Fibroblast of lung (primary cell): ENCODE measurements at places on chromosomes 16 and 17. TPM values are rescaled to one million over a fixed set of nuclear protein-coding genes. Genes with fewer than 3 reads are reported as not detected.

- no peaks in the 10 kb centered on the region for H3K36me3 ChIP-seq
- DNase-seq: no peak
- no peaks in the 10 kb centered on the region for H3K4me1 ChIP-seq
- no peak overlapping the region for H3K4me3 ChIP-seq
- H3K27me3 ChIP-seq: peaks cover 10% of the 10 kb centered on the region
These were observed 2.4 kb upstream of the NACA2 start for GRCh38 chr17:61593426-61593825.

DNA sequence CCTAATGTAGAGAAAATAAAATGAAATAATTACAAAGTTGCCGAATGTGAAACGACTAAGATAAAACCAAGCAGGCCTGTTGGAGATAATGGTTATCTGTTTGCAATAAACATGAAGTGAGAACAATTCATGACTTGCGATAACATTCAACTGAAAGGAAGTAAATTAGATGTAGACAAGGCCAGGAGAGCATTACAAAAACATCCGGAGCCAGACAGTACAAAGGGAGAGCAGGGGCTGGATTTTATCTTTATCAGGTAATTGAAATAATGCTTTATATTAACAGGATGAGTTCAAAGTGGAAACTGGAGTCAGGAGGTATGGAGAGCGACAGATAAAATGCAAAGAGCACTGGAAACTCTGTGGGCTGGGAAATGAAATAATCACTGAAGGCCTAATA is 265.6 kb upstream of the GOT2 start:
- H3K36me3 ChIP-seq: no peaks in the 10 kb centered on the region
- DNase-seq: no peak
- no peaks in the 10 kb centered on the region for H3K4me1 ChIP-seq
- no peak overlapping the region for H3K27ac ChIP-seq
- H3K27me3 ChIP-seq: no peaks in the 10 kb centered on the region

DNA sequence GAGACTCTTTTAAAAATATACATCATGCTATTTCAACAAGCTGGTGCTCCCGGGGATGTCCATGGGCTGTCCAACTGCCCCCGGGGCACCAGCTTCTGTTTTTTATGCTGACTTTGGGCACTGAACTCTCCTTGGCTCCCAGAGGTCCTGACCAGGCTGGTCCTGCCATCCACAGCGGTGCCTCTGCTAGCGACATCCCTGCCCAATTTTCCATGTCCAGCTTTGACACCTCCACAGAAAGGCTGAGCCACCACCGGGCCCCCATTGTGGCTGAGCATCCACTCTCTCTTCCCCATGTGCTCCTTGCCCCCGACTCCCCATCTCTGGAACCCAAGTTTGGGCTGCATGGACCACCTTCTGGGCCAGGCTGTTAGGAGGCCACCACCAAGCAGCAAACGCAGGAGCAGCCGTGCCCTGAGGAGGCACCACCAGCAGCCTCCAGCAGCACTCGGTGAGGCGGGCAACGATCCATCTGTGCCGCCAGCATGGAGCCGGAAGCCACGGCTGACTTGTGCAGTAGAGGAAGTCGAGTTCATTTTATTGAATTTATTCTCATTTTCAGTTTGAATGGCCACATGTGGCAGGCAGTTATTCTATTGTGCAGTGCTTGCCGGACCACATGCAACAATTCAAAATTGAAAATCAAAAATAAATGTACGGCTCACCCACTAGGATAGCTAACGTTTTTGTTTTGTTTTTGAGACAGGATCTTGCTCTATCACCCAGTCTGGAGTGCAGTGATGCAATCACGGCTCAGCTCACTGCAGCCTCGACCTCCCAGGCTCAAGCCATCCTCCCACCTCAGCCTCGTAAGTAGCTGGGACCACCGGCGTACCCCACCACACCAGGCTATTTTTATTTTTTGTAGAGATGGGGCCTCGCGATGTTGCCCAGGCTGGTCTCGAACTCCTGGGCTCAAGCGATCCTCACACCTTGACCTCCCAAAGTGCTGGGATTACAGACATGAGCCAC is 2.8 kb upstream of the MEAK7 start:
- peaks cover under 1% of the 10 kb centered on the region for H3K36me3 ChIP-seq
- H3K27me3 ChIP-seq: no peaks in the 10 kb centered on the region
- no peak overlapping the region for H3K4me3 ChIP-seq
- no peak overlapping the region for H3K27ac ChIP-seq
- no peak for DNase-seq
- peaks cover 13% of the 10 kb centered on the region for H3K4me1 ChIP-seq

DNA sequence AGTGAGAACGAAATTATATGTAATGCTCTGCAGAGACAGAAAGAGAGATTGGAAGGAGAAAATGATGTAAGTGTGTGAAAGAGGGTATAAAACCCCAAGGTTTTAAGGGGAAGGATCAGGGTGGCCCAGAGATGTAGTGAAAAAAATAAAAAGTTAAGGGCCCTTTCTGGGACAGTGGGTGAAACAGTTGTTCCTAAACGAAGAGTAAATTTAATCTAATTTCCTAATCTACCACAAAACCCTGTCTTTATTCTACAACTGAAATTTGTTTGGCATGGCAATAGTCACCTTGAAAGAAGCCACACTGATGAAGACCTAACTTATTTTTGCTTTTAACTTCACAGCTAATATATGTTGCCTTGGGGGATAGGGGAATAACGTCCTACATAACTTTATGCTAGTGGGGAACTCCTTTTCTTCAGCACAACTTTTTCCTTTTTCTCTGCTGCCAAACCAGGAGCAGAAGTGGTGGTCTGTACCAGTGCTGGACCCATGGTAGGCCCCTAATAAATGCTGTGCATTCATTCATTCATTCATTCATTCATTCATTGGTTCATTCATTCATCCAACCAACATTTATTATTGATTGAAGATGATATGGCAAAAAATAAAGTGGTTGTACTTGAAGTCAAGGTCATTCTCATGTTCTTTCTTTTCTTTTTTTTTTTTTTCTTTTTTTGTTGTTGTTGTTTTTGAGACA is 25.4 kb downstream of the CALCOCO2 start:
- H3K27me3 ChIP-seq: no peaks in the 10 kb centered on the region
- H3K4me3 ChIP-seq: no peak overlapping the region
- DNase-seq: no peak
- no peak overlapping the region for H3K27ac ChIP-seq

- no peaks in the 10 kb centered on the region for H3K27me3 ChIP-seq
- H3K4me3 ChIP-seq: no peak overlapping the region
- no peak overlapping the region for H3K27ac ChIP-seq
- H3K4me1 ChIP-seq: no peaks in the 10 kb centered on the region
- peaks cover 5% of the 10 kb centered on the region for H3K36me3 ChIP-seq
These were observed 32.0 kb downstream of the GTF3C1 start for GRCh38 chr16:27517664-27518063.

DNA sequence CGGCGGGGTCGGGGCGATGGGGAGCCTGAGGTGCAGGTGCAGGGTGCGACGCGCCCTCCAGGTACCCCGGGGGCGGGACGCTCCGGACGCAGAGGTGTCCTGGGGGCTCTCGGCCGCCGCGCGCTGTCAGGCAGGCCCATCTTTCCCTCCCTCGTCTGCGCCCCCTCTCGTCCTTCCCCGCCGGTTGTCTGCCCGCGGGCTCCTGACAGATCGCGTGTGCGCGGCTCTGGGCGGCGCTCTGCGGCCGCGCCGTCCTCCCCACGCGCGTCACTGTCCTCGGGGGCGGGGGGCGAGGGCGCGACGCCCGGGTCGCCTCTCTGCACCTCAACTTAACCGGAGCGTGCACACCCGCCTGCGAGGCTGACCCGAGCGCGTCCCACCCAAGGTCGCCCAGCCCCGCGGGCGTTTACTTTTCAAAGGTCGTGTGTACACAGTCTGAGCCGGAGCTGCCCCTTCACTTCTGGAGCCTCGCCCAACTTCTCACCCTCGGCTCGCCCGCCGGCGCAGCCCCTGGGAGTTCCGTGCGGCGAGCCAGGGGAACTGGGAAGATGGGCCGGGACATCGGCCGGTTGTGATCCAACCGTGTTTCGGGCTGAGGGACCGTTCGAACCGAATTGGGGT is 512 bp downstream of the AKAP1 start:
- peak; percentile 26 for DNase-seq
- H3K27me3 ChIP-seq: no peaks in the 10 kb centered on the region
- peaks cover 2% of the 10 kb centered on the region for H3K4me1 ChIP-seq
- no peaks in the 10 kb centered on the region for H3K36me3 ChIP-seq

DNA sequence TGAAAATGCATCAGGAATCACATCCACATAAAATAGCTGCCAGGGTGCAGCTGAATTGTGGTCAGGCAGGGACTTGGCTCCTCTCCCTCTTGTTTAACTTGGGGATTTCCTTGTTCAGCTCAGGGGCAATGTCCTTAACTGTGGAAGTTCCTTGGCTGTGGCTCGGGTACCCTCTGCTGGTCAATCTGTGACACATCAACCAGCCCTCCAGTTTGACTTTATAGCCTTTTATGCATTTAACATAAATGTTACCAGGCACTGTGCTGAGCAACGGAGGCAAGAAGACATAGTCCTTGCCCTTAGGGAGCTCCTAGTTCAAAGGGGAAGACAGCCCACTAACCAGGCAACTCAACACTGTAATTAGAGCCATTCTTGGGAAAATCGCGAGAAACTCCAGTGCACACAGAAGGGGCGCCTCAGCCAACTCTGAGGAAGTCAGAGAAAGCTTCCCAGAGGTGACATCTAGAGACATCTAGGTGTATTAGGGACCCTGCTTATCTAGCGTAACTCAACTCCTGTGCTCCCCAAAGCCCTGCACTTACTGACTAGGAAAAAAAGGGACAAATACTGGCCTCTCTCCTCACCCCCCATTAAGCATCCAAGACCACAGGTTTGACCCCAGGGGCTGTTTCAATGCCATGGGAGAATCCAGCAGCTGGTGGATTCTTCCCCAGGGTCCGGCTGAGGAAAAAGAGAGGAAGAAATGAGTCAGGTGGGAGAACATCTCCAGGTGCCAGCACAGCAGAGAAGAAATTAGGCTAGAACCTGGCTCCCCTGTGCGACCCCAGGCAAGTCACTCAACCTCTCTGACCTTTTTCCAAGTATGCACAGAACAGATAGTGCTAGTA is 17.3 kb upstream of the EEF2K start:
- no peak overlapping the region for H3K27ac ChIP-seq
- H3K36me3 ChIP-seq: no peaks in the 10 kb centered on the region
- H3K4me1 ChIP-seq: peaks cover 8% of the 10 kb centered on the region
- DNase-seq: peak; percentile 96

- no peaks in the 10 kb centered on the region for H3K4me1 ChIP-seq
- H3K27me3 ChIP-seq: no peaks in the 10 kb centered on the region
- peaks cover 24% of the 10 kb centered on the region for H3K36me3 ChIP-seq
- H3K27ac ChIP-seq: no peak overlapping the region
These were observed 18.2 kb downstream of the DHX38 start for GRCh38 chr16:72111657-72112451.

DNA sequence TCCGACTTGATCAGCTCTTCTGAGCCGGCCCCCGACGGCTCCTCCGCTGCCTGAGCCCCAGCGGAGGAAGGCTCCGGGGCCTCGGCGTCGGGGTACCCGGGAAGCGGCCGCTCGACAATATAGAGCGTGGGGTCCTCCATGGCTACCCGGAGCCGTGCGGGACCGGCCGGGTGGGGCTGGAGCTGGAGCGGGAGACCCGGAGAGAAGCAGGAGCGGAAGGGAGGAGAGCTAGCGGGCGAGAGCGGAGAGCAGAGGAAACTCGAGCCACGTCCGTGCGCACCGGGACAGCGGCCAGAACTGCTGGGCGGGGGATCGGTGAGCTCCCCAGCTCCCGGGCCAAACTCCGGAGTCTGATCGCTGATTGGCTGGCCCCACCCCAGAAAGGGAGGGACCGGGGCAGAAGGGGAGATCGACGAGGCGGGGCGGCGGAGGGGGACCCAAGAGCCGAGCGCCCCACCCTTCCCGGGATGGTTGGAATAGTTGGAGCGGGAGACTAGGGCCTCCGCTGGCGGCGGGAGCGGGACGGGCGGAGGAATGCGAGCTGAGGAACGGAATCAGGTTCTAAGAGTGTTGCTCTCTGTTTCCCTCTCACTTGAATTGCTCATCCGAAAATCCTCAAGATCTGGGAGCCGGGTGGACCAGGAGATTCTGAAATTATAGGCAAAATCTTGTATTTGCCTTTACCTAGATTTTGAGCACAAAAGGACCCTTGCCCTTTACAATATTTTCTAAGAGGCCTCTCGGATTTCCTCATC is at the start of gene CAVIN1:
TSS of gene CAVIN1 (minus strand) at position 299 of the 755 bp plus-strand sequence. CDS start at position 140, 159 bp downstream.
- DNase-seq: peak; percentile 98
- peak within 1 kb of the TSS; percentile 97 for H3K27ac ChIP-seq
- H3K4me3 ChIP-seq: peak within 1 kb of the TSS; percentile 89

DNA sequence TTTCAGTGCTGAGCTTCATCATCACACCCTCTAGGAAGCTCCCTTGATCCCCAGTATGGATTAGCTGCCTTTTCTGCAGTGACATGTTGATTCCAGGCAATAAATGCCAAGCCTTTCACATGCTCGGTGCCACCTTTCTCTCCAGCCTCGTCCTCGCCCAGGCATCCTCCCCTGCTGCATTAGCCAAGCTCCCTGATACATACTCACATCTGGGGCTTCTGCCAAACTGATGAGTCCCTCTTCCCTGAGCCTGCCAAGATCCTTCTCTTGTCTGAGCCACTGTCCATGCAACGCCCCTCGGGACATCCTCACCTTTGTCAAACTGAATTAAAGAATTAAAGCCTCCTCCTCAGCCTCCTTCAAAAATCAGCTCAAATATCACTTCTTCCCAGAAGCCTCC is 538.5 kb upstream of the CDH11 start:
- no peak overlapping the region for H3K27ac ChIP-seq
- no peaks in the 10 kb centered on the region for H3K4me1 ChIP-seq
- no peaks in the 10 kb centered on the region for H3K27me3 ChIP-seq
- no peaks in the 10 kb centered on the region for H3K36me3 ChIP-seq
- DNase-seq: peak; percentile 55

GRCh38 chr17:2138318-2138717 is 83.4 kb downstream of the HIC1 start:
- DNase-seq: peak; percentile 18
- H3K4me1 ChIP-seq: peaks cover 24% of the 10 kb centered on the region
- no peak overlapping the region for H3K4me3 ChIP-seq

DNA sequence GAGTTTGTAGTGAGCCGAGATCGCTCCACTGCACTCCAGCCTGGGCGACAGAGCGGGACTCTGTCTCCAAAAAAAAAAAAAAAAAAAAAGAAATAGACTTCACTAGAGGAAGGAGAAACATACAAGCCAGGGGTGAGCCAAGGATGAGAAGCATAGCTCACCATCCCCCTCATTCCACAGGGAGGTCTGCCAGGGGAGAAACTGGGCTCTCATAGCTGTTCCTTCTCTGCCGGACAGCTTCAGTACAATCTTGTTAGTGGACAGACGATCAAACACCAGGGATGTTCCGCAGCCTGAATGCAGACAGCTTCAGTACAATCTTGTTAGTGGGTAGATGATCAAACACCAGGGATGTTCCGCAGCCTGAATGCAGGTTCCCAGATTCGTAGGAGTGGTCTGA is 509.6 kb downstream of the CDH13 start:
- no peak overlapping the region for H3K4me3 ChIP-seq
- no peaks in the 10 kb centered on the region for H3K27me3 ChIP-seq
- H3K4me1 ChIP-seq: peaks cover 5% of the 10 kb centered on the region
- no peaks in the 10 kb centered on the region for H3K36me3 ChIP-seq
- no peak overlapping the region for H3K27ac ChIP-seq

- no peaks in the 10 kb centered on the region for H3K36me3 ChIP-seq
- H3K4me3 ChIP-seq: no peak overlapping the region
- no peak for DNase-seq
These were observed 14.7 kb downstream of the AIPL1 start for GRCh38 chr17:6420173-6420641.

Gene CD300H
- total RNA-seq: not detected in 2 replicates
